GM19239 (cell line): ENCODE measurements at places on chromosomes 2 and 18.

DNA sequence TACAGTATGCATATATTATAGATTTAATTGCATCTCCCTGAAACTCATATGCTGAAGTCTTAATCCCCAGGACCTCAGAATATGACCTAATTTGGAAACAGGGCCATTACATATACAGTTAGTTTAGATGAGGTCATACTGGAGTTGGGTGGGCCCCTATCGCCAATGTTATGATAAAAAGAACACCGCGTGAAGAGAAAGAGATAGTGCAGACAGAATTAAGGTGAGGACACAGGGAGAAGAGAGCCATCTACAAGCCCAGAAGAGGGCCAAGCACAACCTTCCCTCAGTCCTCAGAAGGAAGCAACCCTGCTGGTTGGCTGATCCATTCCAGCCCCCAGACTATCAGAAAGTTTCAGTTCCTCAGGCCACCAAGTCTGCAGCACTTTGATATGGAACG, 311.9 kb upstream of the RAB6C start:
- DNase-seq: no peak

- DNase-seq: no peak
Measured at GRCh38 chr2:111119822-111120252, 877 bp upstream of the BCL2L11 start.

- DNase-seq: no peak
Measured at GRCh38 chr2:176380341-176380740, 111.1 kb downstream of the MTX2 start.

DNA sequence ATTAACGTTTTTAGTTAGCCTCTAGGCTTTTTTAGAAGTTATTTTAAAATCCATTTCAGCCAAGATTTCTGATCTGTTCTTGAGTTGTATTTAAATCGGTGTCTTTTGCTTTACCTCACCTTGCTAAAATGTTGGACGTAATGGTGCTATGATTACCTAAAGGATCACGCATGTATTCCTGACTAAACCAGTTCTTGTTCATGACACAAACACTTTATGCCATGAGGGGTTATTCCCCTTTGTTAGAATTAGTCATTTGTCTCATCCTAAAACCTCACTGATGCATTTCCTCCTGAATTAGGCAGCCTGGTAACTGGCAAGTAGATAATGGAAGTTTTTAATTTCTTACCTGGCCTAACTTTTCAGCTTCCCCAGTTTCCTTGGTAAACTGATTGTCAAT, 185.4 kb upstream of the TANK start:
- no peak for DNase-seq

GRCh38 chr2:156765450-156765849, 329.3 kb downstream of the GPD2 start:
- DNase-seq: no peak

GRCh38 chr2:135257383-135258090, 205.4 kb downstream of the RAB3GAP1 start:
- no peak for DNase-seq

DNA sequence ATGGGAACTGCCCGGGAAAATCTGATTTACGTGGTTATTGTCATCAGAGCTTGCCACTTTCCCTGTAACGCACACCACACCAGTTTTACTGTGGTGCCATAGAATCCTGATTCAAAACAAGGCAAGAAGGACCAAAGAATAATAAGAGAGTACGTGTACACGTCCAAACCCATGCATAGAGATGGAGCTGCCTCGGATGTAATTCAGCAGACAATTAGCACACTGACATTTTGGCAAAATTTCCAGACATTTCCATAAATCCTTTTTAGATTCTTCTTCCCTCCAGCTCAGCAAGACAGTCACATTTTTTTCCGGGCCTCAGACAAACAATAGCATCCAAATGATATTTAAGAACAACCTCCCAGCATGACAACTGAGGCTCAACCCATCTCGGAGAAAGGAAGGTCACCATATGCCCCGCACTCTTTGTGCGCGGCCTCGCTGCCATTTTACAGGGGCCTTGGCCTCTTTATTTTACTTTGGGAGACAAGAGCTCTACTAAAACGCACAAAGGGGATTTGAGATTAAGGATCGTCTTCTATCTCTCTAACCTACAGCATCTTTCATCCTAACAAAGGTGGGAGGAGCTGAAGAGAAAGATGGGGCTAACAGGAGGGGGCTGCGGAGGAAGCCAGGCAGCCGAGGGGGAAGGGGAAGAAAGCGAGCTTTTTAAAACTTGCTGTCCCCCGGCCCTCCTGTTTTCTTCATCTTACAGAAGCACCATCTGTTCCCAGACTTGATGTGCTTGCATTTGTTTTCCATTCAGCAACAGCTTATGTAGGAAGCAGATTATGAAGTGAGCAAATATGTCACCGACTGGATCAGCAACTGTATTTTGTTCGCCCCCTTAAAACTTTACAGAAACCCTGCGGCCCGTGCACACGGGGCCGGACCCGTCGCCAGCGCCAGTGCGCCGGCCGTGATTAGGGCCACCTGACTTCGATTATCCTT, 61.0 kb downstream of the CDCA7 start:
- DNase-seq: no peak

GRCh38 chr2:29119211-29119610, 4.0 kb downstream of the CLIP4 start:
- no peak for DNase-seq

GRCh38 chr2:30862054-30862651, 54.9 kb upstream of the CAPN13 start:
- peak; percentile 31 for DNase-seq

DNA sequence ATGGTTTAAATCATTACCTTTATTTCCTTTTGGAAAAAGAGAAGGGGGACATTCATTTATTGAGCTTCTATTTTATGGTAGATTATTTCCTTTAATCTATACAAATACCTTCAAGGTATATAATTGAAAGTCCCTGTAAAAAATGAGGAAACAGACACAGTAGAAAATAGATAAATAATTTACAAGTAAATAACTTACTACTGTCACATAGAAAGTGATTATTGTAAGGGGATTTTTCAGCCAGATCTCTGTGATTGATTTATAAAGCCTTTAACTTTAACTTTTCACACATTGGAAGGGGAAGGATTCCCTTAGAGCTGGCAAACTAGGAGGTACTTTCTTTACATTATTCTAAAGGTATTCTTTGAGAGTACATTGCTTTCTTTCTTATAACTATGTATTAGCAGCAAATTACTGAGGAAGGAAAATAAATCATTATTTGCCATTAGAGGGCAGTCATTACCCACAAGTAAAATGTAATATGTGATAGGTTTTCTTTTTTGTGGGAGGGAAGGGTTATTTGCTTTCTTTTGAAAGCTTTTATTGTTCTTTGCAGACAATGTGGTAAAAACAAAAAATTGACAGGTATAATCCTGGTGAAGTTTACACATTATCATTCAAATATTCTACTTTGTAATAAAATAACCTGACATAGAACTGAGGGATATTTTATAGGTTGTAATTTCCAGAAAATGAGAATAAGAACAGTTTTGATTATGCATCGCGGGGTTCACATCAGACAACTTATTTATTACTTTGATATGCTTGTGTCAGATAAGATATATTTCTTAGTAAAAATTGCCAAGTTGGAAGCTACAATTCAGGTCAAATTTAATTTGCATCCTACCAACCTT, 24.8 kb upstream of the RPE start:
- DNase-seq: no peak

GRCh38 chr2:63819765-63820717, 21.7 kb upstream of the UGP2 start:
- DNase-seq: no peak

- DNase-seq: no peak
Measured at GRCh38 chr2:36466135-36466534, 110.6 kb downstream of the CRIM1 start.

DNA sequence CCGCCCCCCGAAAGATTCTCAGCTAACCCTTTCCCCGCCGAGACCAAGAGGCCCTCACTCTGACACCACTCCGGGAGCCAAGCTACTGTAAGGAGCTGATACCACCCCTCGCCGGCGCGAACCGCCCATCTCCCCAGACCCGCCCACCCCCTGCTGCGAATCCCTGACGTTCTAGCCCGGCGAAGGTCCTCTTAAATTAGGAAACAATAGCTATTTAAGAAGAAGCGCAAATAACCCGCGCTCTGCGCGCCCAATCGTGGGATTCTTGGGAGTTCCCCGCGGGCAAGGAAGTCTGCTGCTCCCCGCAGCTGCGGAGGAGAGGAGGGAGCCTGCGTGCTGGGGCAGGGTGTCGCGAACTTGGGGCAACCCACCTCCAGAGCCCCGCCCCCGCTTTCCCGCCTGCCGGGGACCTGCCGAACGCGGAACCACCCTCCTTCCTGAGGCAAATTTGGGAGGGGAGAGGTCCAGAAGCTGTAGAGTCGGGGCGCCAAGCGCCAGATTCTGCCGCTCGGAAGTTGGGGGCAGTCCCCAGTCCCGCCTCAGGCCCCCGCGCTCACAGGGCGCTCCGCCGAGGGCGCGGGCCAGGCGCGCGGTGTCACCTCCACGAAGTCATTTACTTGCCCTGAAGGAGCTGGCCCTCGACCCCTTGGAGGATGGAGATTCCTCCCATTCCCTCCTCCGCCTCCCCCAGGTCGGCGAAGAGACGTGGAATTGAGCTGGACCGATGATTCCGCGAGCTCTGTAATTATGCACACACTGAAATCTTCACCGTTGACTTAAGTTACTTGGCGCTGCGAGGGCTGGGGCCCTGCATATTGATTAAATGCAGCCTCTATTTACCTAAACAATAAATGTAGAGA, 8.4 kb upstream of the SP9 start:
- DNase-seq: no peak

DNA sequence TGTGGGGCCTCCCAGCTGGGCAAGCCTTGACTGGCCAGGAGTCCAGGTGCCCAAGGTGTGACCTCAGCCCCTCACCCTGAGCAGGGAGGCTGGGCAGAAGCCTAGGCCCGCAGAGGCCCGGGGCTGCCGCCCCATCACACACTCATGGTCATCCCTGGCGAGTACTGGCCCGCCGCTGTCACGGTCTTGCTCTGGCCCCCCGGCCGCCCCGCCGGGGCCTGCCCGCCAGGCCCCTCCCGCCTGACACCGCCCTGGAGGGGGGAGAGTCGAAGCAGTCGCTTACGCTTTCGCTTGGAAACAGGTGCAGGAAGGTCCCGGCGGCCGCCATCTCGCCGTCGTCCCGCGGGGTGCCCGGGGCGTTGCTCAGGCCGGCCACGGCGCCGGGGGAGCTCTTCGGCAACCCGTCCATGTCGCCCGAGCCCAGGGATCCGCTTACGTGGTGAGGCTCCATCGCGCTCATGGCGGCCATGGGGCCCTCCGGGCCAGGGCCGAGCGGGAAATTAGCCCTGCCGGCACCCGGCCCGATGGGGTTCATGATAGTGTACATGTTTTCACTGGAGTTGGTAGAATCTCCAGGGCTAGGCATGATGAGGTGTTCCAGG, 26.6 kb upstream of the ANKRD62 start:
- no peak for DNase-seq
